ENCODE measurements at places on chromosomes 11 and 22.

DNA sequence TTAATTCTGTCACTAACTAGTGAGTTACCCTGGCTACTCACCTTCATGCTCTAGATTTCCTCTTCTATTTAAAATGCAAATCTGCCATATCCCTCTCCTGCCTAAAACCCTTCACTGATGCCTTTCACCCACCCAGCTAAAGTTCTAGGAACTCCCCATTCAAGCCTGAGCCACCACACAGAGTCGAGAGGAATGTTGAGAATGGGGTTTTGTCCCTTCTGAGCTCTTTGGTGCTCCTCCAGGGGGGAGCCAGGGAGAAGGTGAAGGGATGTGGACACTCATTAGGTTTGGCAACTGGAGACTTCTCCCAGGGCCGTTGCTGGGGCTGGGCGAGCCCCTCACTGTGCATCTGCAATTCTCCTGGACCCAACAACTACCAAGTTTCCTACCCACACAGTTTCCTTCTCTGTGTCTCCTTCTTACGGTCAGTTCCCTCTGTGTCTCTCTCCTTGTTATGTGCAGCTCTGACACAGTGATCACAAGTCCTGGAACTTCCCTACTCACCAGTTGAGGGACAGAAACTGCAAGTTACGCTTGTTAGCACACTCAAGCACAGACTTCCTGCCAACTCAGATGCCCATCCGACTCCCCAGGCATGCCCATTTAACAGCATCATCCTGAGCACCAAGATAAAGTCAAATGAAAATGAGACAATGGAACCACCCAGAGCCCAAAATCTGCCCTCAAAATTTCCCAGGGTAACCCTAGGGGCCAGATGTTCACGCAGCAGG lies 6.5 kb upstream of the IL10RA start:
- DNase-seq: no peak

GRCh38 chr22:20986365-20986764 lies 4.3 kb downstream of the LZTR1 start:
- DNase-seq: no peak

DNA sequence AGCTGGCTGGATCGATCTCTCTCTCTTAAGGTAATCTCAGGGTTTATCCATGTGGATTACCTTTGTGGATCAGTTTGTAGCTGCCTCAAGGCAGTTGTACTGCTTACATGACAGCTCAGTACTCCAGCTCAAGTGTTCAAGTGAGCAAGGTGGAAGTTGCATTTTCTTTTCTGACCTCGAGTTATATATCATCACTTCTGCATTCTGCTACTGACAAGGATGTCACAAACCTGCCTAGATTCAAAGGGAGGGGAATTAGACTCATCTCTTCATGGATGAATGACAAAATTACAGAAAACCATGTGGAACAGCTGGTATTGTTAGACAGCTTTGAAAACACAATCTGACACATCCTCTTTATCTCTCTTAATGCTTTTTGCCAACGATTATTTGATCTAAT lies 6.1 kb upstream of the TCN2 start:
- no peak for DNase-seq

GRCh38 chr11:129331871-129332274 lies 43.8 kb upstream of the BARX2 start:
- peak; percentile 53 for DNase-seq

DNA sequence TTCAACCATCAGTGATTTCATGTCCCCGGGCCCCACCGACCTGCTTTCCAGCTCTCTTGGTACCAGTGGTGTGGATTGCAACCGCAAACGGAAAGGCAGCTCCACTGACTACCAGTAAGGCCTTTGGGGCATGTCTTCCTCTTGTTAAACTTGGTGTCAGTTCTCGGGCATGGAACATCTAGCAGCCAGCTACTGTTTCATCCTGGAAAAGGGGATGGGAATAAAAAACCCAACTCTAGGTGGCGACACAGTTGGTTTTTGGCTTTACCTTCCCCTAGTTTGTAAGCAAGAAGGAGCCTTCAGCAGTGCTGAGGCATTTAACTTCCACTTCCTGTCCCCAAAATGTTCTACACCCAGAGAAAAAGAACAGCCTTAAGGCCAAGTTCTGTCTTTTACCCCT lies 76.7 kb downstream of the BMAL1 start:
- DNase-seq: no peak

DNA sequence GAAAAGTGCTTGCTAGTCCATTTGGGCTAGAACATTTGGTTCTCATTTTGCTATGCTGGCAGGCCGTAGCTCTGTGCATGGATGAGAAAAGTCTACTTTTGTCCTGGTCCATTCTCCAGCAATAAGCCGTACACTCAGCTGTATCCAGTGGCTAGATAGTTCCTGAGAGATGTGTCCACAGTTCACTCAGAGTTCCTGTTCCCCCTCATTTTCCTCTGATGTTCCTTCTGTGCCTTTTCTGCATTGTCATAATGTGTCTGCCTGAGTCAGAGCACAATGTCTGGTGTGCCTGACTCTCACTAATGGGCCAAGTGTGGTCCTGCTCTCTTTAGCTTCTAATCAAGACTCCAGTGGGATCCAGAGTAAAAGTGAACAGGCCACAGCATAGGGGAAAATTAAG lies 215.7 kb upstream of the CTSC start:
- DNase-seq: no peak

Measured in activated CD4-positive, alpha-beta T cell treated with anti-CD3 and anti-CD28 coated beads for 4 hours (primary cell).